ENCODE measurements at places on chromosomes 7 and 10.

DNA sequence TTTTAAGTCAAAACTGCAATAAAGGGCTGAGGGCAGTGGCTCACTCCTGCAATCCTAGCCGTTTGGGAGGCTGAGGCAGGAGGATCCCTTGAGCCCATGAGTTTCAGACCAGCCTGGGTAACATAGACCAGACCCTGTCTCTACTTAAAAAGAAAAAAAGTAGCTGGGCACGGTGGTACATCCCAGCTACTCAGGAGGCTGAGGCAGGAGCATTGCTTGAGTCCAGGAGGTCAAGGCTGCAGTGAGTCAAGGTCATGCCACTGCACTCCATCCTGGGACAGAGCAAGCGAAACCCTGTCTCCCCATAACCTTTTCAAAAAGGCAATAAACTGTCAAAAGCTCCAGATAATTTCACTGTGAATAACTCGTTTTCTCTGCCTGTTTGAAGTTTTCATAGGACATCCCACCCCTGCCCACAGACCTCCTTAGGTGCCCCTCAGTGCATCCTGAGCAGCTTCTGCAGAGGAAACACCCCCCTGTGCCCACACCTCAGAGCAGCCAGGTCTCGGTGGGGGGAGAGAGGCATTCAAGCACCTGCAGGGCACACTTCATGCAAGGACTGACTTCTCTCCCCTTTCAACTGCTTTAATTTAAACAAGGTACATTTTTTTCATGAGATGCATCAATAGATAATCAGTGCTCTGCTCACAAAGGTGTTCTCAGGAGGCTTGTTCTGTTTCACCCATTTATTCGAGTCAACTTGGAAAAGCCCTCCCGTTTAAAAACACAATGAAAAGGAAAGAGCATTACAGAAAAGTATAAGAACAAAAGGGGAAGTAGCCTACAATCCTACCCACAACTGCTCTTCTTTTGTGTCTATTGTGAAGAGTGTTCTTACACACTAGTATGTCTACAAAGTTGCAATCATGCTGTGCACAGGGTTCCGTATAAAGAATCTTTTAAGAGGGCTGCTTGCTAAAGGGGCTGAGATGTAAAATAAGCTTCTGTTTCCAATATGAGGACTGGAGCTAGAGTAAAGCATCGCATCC, 104.9 kb downstream of the KMT2E start:
- DNase-seq: no peak

- no peak for DNase-seq
These were observed 36.1 kb downstream of the KCTD7 start for GRCh38 chr7:66664590-66665293.

- no peak for DNase-seq
These were observed 35.5 kb downstream of the GPR141 start for GRCh38 chr7:37719077-37719476.

- no peak for DNase-seq
These were observed 560 bp downstream of the RARRES2 start for GRCh38 chr7:150340875-150341262.

DNA sequence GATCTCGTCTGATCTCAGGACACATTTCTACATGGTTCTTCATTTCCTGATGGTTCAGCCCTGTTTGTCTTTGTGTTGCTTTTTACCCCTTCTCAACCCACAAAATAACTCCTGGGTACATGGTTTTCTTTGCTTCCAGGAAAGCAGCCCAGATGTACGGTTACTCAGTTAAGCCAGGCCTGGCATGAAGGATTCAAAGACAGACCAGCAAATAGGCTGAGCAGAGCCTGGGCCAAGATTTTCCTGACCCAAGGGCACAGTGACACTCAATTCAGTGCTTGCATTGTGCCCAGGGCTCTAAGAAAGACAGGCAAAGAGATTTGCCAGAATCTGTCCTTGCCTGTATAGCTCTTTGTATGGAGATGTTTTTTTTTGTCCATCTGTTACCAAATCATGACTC, 340.8 kb upstream of the KIAA1217 start:
- no peak for DNase-seq

- no peak for DNase-seq
These were observed 1.0 kb downstream of the CCDC186 start for GRCh38 chr10:114172776-114173602.

DNA sequence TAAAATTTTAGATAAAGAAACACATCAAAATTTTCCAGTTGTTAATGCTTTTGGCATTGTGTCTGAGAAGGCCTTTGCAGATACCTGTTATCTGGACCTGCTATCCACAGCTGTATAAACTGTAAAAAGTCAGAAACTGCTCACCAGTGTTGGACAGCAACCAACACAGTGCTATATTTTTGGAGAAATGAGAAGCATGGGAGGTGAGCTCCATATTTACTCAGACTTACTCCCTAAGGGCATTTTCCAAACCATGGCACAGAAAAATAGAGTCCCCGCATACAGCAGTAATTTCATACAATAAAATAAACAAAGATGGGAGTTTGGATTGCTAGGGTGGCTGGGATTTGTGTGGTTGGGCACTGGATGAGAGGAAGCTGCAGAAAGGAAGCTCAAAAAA, 136.3 kb upstream of the GLI3 start:
- no peak for DNase-seq

GRCh38 chr10:106780632-106781031, 383.9 kb downstream of the SORCS1 start:
- no peak for DNase-seq

DNA sequence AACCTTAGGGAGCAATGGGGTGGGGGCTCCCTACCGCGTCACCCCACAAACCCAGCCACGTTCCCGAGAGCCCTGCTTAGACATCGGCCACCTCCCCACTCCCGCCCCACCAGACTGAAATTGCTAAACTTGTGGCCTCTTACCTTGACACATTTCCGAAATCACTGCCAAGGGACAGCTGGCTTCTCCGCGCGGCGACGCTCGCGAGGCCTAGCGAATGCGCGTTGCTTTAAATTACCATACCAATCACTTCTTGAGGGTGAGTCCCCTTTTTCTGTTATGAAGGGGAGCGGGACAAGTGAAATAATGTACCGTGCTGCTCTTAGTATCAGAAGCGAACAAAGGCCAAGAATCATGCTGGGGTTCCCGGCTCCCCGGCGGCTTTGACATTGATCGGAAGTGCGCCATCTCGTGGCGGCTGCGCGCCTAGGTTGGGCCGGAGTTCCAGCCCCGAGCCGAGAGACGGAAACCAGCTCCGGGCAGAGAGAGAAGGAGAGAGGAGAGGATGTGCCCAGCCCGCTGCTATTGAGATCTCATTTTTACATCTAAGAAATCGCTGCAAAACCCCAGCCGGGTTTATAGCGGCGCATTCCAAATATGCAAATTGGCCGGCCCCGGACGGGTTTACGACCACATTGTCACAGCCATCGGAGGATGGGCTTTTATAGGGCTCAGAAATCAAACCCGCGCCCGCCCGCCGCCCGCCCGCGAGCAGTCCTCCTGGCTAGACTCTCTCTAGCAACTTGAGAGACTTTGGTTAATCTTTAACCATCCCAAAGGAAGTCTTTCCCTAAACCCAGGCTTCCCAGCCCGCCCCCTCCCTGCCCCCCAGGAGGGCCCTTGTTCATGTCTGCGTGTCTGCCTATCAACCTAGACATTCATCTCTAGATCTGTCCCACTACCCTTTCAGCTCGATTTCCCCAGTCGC, 5.3 kb downstream of the HOXA11 start:
- DNase-seq: no peak

GRCh38 chr7:122402235-122402634, 97.7 kb upstream of the FEZF1 start:
- no peak for DNase-seq

DNA sequence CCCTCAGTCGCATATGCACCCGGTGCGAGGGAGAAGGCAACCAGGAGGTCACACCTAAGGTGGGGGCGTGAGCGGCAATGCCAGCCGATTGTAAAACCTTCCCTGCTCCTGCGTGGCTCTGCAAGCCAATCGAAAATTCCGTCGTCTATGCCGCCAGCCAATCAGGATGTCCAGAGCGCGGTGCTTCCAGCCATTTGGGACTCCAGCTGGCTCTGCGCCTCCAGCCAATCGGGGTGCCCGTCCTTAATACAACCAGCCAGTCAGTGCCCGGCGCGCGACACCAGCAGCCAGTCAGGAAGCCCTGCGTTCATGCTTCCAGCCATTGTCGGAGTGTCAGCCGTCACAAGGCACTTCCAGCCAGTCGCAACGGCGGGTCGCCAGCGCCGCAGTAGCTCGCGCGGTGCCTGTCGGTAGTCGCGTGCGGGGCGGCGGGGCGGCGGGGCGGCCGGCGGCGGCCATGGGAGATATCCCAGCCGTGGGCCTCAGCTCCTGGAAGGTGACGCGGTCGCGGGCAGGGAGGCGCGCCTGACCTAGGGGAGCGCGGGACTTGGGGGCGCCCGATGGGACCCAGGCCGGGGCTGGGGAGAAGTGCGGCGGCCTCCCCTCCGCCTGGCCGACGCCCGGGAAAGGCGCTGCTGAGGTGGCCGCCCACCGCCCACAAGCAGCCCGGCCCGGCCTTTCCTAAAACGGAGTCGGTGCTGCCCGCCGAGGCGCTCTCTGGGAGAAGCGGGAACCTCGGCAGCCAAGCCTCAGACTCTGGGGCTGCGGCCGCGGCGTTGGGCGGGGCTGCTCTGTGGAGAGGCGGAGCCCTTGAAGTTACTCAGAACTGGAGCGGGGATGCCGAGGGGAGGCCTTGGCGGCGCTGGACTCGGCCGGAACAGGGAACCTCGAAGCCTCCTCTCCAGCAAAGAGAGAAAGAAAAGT, at the start of gene AKR1E2:
TSS of gene AKR1E2 (plus strand) at position 340 of the 924 bp plus-strand sequence. CDS start at position 458, 118 bp downstream.
- peak; percentile 56 for DNase-seq

DNA sequence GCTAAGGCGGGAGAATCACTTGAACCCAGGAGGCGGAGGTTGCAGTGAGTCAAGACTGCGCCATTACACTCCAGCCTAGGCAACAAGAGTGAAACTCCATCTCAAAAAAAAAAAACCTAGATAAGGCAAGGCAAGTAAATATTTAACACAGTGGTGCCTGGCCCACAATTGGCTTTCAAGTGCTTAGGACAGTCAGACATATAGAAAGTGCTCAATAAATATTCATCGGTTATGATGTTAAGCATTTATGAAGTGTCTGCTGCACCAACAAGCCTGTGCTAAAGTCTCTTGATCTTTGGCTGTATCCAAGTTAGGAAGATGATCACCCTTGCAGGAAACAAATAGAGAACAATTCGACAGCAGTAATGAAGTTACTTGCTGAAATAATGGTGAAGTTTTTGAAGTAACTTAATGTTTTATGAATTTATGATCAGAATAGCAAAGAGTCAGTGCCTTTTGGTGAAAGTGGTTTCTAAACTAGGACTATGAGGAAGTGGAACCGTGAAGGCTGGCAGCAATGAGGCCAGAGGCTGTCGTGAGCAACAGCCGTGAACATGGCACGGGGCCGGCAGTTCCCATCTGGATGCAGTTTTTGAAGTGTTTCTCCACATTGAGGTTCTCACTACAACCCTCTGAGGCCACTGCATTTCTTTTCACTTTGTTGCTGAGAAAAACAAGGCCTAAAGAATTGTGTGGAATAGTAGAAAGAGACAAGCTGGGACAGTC, 48.1 kb upstream of the GATA3 start:
- DNase-seq: no peak

GRCh38 chr10:66837990-66838389, 87.8 kb upstream of the LRRTM3 start:
- DNase-seq: no peak

GRCh38 chr7:107206706-107207105, 37.9 kb downstream of the HBP1 start:
- DNase-seq: no peak

GRCh38 chr7:48011323-48011722, 17.6 kb downstream of the SUN3 start:
- no peak for DNase-seq

DNA sequence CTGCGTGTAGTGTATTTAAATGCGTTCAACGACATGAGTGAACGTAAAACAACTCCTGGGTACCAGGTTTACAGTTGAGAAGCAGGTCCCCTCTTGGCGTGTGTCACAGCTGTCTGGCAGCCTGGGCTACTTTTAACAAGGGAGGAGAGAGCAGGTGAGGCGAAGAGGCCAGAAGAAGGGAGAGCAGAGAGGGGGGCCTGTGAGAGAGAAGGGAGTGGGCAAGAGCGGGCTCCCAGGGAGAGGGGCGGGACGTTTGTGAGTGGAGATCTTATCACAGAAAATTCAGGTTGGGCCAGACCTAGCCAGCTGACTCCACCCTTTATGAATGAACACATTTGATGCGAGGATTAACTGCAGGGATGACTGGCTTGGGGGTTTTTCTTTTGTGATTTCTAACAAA, 154.0 kb downstream of the CAMK1D start:
- no peak for DNase-seq

GRCh38 chr10:66564287-66564686, 361.5 kb upstream of the LRRTM3 start:
- DNase-seq: no peak

GRCh38 chr10:114276671-114277070, 37.6 kb downstream of the VWA2 start:
- no peak for DNase-seq

GRCh38 chr7:135321556-135321955, 87.9 kb downstream of the STRA8 start:
- DNase-seq: no peak

GRCh38 chr7:104272767-104273384, 55.5 kb upstream of the LHFPL3 start:
- DNase-seq: no peak

DNA sequence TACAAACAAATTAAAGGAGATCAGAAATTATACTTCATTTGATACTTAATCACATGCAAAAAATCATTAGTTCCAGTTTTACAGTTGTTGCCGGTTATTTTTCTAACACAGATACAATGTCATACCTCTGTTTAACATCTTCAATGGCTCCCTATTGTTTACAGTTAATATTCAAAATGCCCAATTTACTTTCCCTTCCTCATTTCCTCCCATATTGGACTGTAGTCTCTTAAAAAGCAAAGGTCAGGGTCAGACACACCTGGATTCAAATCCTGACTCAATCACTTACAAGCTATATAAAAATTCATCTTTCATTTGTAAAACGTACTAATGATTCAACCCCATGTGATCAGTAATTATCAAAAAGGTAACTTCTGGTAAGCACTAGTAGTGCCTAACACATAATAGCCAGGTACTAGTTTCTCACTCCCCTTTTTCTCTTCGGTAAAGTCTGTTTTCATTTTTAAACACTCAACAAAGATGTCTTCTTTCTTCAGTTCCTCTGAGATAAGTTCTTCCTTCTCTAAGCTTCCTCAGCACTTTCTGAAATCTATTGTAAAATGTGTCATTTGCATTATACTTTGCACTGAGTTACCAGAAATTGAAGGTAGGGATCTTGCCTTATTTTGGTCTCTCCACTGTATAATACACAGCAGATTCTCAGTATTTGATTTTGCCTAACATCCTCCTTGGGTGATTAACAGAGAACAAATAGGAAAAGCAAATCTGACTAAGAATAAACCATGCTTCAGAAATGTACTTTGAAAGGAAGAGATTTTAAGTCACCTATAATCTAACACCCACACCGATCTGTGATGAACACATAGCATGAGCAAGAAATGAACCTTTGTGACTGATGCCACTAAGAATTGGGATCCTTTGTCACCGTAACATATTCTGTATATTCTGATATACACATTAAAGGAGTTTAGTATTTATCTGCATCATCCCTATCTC, 16.1 kb downstream of the KMT2C start:
- DNase-seq: no peak

DNA sequence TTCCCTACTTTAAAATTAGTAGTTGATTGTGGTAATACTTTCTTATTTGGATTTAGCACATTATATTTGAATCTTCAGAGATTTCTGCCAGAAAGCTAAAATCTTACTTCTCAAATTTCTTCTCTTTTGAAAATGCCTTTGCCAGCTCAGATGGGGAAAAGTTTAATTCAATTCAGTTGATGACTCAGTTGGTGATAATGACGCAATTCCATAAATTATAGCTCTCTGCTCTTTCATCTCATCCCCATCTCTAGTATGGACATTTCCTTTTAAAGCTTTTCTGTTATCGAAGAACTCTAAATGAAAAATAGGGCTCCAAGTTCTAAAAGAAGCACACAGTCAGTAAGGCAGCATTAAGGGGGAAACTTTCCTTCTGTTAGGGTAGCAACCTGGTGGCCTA, 25.5 kb downstream of the RNLS start:
- no peak for DNase-seq
